ENCODE measurements at places on chromosomes 1 and 21.

DNA sequence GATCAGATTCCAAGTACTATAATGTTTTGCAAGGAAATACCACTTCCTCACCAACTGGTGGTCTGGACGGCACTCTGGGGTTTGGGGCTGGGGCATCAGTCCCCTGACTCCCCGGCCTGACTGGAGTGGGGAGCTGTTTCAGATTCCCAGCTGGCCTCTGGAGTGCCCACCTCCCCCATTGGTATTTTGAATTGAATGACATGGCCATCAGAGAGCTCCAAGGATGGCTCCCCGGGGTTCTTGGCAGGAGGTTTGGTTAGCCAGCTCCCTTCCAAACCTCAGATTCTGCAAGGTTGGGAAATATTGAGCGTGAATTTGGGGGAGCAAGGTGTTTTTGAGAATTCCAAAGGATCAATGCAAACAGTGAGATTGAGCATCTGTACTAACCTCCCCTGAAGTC, 2.2 kb upstream of the INAVA start:
- no peak for DNase-seq

GRCh38 chr1:166170075-166170474, 3.3 kb upstream of the FAM78B start:
- DNase-seq: no peak

- DNase-seq: no peak
Measured at GRCh38 chr1:98903261-98903660, 101.4 kb downstream of the PLPPR5 start.

DNA sequence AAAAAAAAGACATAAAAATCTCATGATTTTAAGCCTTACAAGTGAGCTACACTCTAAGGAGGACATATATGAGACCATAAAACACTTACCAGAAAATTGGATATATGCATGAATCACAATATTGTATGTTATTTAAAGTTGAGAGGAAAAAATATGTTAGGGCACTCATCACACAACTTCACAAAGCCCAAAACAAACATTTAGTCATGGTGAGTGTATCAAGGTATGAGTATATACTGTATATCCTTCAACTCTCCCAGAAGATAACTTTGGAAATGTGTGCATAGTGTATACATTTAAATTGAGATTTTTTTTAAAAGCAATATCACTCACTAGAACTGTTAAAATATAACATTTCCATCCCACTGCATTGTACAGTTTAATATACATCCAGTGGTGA, 259.3 kb downstream of the SRGAP2C start:
- DNase-seq: no peak

- DNase-seq: no peak
Measured at GRCh38 chr1:170168265-170168664, 22.5 kb downstream of the NTMT2 start.

DNA sequence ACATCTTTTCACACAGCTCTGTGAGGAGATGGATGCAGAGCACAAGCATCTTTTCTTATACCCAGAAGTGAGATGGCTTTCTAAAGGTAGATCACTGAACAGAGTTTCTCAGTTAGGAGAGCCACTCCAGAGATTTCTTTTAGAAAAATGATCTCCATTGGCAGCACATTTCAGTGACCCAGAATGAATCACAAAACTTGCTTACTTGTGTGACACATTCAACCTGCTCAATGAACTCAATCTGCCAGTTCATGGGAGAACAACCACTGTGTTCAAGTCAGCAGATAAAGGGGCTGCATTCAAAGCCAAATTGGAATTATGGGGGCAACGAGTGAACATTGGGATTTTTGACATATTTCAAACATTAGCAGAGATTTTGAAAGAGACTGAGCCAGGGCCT, 78.3 kb downstream of the UCHL5 start:
- DNase-seq: no peak

DNA sequence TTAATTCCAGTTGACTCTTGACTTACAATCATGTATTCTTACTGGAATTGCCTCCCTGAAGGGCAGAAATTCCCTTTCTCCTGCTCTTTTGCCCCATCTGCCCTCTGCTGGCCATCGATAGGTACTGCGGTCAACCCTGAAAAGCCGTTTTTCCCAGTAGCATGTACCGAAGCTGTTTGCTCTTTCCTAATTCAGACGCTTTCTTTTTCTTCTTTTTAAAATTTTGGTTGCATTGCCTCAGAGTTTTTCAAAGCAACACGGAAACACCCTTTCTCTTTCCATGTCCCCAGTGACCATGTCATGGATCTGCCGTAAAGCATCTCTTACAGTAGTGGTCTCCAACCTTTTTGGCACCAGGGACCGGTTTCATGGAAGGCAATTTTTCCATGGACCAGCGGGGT, 164.2 kb upstream of the C1orf21 start:
- DNase-seq: peak; percentile 10

GRCh38 chr21:39022466-39022862, 160.8 kb downstream of the PSMG1 start:
- DNase-seq: no peak

- DNase-seq: no peak
Measured at GRCh38 chr21:42806509-42807140, 72.7 kb downstream of the WDR4 start.

DNA sequence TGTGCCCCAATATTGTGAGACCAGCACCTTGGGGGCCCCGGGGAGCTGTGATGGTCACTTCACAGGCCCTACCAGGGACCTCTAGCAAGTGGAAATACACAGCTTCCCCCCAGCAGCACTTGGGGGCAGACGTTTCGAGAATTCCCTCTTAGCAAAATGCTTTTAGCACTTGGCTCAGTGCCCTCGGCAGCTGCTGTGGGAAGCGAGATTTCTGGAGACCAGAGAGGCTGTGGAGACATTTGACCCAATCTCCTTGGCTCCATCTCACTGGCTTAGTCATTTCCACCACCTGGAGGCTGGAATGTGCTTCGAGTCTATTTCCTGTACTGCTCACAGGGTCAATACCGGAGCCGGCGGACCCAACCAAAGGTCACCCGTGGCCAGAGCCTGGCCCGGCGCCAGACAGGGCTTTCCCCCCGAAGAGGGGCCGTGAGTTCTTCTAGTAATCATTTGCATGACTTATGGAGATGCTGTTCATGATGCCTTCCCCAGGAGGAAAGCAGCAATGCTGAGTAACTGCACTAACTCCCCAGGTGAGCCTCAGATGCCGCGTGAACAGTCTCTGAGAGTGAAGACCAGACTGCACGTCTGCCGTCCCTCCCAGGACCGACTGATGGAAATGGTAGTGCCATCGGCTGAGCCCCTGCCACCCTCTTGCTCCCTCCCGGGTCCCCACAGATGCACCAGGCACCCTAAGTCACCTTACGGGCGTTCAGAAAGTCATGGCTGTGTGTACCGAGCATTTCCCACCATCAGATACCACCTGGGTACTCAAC, 4.4 kb upstream of the C2CD2 start:
- DNase-seq: no peak

DNA sequence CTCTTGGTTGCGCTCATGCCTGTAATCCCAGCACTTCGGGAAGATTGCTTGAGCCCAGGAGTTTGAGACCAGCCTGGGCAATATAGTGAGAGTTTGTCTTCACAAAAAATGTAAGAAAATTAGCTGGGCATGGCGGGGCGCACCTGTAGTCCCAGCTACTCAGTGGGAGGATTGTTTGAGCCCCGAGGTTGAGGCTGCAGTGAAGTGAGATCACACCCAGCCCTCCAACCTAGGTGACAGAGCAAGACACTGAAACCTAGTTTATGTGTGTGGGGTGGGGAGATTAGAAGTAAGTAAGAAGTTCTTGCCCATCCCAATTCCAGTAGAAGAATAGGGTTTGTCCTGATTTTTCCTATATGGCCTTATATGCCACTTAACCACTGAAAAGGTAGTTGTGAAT, 2.0 kb downstream of the RPL5 start:
- DNase-seq: no peak

- peak; percentile 19 for DNase-seq
Measured at GRCh38 chr1:19209439-19209989, 552 bp downstream of the UBR4 start.

GRCh38 chr1:90748668-90749067, 31.6 kb upstream of the BARHL2 start:
- no peak for DNase-seq

GRCh38 chr1:161480381-161481035, 24.7 kb upstream of the FCGR2A start:
- DNase-seq: no peak

DNA sequence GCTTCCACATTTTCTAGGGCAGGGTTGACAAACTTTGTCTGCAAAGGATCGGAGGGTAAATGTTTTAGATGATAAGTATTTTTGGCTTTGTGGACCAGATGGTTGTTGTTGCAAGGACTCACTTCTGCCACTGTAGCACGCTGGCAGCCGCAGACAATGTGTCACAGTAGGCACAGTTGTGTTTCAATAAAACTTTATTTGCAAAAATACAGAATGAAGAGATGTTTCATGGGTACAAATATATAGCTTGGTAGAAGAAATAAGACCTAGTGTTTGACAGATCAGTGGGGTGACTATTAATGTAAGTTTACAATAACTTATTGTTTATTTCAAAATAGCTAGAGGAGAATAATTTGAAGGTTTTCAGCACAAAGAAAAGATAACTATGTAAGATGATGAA, 127.8 kb downstream of the GRIK3 start:
- no peak for DNase-seq

- DNase-seq: no peak
Measured at GRCh38 chr1:223620297-223620897, 45.1 kb downstream of the CAPN8 start.

GRCh38 chr1:24970926-24971875, 41.1 kb upstream of the RUNX3 start:
- no peak for DNase-seq

DNA sequence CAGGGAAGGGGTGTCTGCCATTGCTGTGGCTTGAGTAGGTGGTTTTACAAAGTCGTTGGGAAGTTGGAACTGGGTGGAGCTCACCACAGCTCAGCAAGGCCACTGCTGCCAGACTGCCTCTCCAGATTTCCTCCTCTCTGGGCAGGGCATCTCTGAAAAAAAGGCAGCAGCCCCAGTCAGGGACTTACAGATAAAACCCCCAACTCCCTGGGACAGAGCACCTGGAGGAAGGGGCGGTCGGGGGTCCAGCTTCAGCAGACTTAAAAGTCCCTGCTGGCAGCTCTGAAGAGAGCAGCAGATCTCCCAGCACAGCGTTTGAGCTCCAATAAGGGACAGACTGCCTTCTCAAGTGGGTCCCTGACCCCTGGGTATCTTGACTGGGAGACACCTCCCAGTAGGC, 124.2 kb downstream of the LHX8 start:
- DNase-seq: no peak

- DNase-seq: no peak
Measured at GRCh38 chr1:229093238-229093540, 177.7 kb upstream of the RAB4A start.

- DNase-seq: no peak
Measured at GRCh38 chr1:97728436-97728835, 192.4 kb downstream of the DPYD start.

DNA sequence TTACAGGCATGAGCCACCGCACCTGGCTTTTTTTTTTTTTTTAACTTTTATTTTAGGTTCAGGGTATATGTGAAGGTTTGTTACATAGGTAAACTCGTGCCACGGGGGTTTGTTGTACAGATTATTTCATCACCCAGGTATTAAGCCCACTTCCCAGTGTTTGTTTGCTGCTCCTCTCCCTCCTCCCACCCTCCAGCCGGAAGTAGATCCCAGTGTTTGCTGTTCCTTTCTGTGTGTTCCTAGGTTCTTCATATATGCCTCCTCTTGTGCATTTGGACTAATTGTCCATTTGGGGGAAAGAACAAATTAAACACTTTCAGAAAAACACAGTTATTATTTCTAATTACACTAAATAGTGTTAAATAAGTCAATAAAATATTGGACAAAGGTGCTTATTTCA, 1.1 kb upstream of the SLC2A7 start:
- no peak for DNase-seq

- no peak for DNase-seq
Measured at GRCh38 chr1:92886886-92887419, 55.1 kb downstream of the RPL5 start.

- no peak for DNase-seq
Measured at GRCh38 chr1:42335809-42336518, 929 bp upstream of the FOXJ3 start.

DNA sequence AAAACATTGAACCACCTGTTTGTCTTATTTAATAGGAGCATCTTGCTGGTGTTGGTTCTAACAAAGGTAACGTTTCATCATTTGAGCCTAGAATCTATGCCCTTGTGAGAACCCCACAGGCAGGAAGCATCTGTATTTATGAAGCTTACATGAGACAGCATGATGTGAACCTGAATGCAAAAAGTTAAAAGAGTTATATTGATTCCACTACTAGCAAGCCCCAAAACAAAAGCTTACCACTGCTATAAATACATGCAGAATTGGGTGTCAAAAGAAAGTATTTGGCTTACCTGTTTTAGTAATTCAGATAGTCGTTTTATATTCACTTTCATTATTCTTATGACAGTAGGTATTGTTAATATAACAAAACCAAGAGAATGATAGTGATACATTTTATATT, 301.2 kb upstream of the ADGRL2 start:
- DNase-seq: no peak

DNA sequence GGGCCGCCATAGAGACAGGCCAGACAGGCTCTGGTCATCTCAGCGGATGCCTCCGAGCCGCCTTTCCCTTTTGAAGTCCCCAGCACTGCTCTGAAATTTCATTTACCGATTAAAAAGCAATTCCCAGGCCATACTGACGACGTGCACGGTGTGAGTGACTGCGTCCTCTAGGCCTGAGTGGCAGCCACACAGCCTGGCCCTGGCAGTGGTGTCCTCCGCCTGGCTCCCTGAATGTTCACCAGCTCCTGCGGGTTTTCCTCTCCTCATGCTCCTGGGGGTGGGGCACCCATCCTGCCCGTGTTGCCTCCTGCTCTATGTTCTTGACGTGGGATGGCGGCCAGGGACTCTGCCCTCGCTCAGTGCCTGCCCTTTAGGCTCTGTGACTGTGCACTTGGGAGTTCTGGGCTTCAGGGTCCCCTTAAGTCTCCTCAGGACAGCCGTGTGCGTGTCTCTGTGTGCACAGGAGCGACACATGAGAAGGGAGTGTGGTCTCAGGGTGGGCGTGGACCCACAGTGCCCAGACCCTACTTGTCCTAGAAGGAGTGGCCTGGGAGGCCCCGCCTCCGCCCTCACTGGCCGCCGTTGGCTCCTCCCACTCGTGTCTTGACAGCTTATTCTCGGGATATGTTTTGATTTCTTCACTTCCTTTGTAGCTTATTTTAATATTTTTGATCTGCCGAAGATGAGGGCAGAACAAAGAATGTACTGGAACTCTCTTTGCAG, 3.6 kb downstream of the SKI start:
- DNase-seq: no peak

- DNase-seq: no peak
Measured at GRCh38 chr1:201153474-201154388, 543 bp downstream of the TMEM9 start.

DNA sequence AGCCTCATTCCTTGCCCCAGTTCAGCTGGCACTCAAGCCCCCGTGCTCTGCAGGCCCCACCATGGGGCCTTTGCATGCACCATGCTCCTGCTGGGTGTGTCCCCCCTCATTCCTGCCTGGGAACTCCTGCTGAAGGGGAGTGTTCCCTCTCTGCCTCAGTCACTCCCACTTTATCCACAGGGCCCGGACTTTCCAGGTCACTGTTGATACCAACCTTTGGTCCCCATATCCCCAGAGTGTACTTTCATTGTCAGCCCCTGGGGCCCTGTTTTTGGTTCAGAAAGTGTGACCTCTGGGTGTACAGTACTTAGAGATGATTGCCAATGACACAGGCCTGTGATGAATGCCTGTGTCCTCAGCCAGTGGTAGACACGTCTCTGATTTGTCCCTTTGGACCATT, 2.9 kb downstream of the TTC22 start:
- DNase-seq: no peak

- DNase-seq: no peak
Measured at GRCh38 chr1:214300149-214300780, 19.3 kb downstream of the SMYD2 start.

All from activated CD8-positive, alpha-beta memory T cell treated with anti-CD3 and anti-CD28 coated beads for 4 hours (primary cell).